ENCODE measurements at places on chromosomes 5 and 9.

- no peak for DNase-seq
Observed at GRCh38 chr9:100204796-100205195, 105.8 kb downstream of the INVS start.

- DNase-seq = no peak
Observed at GRCh38 chr9:312596-313320, 98.1 kb downstream of the DOCK8 start.

- DNase-seq = no peak
Observed at GRCh38 chr5:111252799-111253545, 28.8 kb downstream of the CAMK4 start.

- DNase-seq = no peak
Observed at GRCh38 chr9:22990349-22990748, 543.7 kb downstream of the DMRTA1 start.

- DNase-seq = no peak
Observed at GRCh38 chr5:97365163-97365845, 182.3 kb upstream of the RIOK2 start.

DNA sequence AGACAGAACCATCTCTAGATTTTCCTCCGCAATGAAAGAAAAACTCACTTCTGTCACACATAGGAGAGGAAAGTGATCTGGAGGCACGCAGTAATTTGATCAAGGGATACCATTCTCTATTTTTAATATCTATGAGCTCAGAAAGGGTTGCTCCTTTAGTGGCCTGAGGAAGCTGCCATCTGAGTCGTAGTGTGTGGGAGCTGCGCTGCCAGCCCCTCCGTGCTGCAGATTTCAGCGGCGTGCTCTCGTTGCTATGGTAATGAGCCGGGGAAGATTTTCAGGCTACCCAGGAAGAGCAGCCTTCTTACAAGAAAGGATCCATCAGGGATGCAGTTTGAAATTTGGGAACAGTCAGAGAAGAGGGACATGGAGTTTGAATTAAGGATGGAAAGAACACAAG is 17.1 kb upstream of the GOLM1 start:
- DNase-seq = no peak

- no peak for DNase-seq
Observed at GRCh38 chr9:76634356-76635054, 129.7 kb upstream of the PCA3 start.

DNA sequence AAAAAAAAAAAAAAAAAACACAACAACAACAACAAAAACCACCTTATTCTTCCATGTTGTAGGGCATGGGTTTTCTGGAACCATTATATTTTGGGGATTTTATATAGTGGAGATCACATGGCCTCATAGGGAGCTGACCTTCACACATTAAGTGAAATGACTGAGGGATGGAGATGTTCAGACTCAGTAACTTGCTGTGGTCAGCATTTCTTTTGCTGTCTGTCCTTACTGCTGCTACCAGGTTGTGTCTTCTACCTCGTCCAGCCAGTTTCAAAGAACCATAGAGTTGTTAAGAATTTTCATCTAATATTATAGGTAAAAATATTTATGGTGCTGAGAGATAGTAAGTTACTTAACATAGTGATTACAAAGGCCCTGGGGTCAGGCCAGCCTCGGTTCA is 107.6 kb downstream of the PDE8B start:
- no peak for DNase-seq

GRCh38 chr5:116380621-116381020 is 194.0 kb downstream of the SEMA6A start:
- DNase-seq = no peak

DNA sequence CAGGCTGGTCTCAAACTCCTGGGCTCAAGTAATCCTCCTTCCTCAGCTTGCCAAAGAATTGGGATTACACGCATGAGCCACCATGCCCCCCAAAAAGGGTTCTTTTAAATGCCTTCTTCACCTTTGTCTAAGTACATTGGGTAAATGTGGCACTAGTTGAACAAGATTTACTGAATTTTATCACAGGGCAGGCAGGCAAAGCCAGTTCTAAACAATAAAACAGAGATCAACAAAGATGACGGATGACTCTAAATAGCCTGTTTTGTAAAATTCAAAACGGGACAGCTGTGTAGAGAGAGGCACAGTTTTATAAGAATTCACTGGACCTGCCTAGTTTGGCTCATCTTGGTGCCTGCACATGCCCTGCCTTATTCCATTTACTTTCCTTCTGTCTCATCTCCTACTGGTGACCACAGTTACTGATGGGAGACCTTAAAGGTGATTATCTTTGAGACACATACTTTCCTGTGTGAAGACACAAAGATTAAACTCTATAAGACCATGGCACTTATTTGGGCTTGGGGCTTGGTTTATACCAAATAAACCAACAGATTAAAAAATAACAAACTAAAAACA is 149.6 kb upstream of the DMRT1 start:
- DNase-seq = no peak

GRCh38 chr5:87266914-87267573 is 639 bp upstream of the RASA1 start:
- DNase-seq = no peak

- no peak for DNase-seq
Observed at GRCh38 chr9:134706522-134706921, 64.9 kb downstream of the COL5A1 start.

- DNase-seq = peak; percentile 18
Observed at GRCh38 chr5:172005708-172006320, 624 bp downstream of the FBXW11 start.

GRCh38 chr9:7008411-7008810 is 250.6 kb downstream of the KDM4C start:
- no peak for DNase-seq

DNA sequence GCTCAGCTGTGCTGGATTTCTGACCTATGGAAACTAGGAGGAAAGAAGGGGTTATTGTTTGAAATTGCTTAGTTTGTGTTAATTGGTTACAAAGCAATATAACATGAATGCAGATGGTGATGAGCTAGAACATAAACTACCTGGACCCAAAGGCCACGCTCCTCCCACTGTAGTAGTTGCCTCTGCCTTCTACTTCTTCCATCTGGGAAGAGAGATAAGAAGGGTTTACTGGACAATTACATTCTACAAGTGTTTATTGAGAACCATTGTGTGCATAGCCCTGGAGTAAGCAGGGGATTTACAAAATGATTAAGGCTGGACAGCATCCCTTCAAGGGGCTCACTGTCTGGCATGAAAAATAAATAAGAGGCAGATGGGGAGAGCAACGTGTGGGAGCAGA is 355.3 kb upstream of the TRPC7 start:
- DNase-seq = no peak

DNA sequence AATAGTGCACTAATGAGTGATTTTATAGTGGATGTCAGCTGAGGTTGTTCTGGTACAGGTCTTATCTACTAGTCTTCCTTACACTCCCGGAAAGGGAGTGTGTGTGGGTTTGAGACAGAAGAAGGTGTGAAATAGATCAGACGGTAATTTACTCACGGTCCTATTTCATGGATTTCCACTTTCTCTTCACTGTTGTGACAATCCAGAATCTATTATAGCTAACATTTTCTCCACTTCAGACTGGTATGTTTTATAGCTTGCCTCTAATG is 7.0 kb upstream of the C9 start:
- DNase-seq = no peak

GRCh38 chr5:66710557-66711088 is 114.4 kb downstream of the MAST4 start:
- no peak for DNase-seq

DNA sequence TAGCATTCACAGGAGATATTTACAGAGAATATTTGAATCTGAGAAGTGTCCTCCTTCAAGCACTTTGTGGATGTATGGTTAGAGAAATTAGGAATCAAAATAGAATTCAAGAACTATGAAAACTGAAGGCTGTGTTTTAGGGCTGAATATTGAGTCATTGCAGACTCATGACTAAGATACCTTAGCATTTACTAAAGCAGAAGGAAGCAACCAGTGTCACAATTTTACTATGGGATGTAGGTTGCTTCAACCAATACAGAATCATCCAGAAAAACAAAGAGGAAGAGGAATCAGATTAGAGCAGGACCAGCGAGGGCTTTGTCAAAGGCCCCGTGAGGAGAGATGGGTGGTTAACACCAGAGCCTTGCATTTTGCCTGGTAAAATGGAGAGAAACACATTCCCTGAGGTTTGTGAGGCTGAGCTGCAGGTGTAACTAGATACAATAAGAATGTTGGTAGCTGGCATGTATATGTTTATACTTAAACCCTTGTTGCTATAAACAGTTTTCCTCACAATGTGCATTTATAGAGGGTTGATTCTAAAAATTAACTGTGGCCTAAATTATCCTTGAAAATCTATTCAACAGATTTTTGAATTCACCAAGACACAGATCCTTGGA is 518.1 kb downstream of the AGTPBP1 start:
- DNase-seq = no peak

- DNase-seq = no peak
Observed at GRCh38 chr9:134410835-134411217, 84.6 kb downstream of the RXRA start.

GRCh38 chr5:141902015-141902814 is 21.5 kb upstream of the DELE1 start:
- DNase-seq = no peak

DNA sequence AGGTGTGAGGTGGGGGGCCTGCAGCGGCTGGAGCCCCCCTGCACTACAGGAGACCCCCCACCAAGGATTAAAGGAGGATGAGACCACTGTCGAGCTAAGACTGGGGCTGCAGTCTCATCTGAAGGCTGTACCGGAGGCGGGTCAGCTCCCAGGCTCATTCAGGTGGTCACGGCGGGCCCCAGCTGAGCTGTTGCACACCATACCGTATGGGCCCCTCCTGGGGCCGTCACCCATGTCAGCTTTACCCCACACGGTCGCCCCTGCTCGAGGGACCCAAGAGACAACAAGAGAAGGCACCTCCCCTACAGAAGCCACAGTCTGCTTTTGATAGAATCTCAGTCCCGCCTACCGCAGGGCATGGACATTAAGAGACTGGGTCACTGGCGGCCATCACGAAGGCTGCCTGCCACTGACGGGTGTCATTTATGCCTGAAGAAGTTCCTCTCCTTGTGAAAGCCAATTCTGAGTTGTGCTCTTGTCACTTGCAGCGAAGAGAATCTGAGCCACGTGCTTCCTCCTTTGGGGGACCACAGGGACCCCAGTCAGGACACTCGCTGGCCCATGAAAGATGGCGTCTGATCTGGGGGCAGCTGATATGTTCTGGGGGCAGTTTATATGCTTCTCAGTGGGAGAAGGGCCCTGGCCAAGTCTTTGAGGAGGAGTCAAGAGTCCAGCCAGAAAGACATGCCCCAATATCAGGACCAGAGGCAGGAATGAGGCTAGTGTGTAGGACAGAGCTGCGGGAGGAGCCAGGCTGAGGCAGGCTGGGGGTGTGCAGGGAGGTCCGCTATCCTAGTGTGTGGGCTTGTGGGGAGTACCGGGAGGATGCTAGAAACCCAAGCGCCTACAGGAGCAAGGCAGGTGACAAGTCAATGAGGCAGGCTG is 102.4 kb downstream of the ZNF354C start:
- no peak for DNase-seq

DNA sequence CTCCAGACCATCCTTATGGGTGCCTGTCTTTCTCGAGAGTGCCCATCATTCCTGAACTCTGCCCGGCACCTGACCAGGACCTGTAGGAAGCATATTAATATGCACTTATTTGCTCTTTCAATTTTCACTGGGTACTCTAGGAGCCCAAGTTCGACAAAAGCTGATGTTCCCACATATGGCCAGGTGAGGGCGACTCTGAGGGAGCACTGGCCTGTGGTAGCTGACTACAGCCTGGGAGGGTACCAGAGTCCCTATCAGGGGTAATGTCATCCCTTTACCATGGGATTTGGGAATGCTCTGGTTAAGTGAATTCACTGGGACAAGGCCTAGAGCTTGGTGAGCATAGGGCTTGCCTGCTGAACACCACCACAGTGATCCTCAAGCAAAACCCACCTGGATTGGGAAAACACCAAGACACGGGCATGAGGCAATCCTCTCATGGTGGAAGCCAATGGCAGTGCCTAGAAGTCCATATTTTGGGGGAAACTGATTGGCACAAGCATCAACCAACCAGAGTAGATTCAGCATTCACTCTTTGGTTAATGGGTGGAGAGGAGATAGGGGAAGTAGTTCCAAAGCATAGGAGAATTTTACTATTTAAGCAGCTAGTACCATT is 112.2 kb downstream of the MTX3 start:
- peak; percentile 7 for DNase-seq

DNA sequence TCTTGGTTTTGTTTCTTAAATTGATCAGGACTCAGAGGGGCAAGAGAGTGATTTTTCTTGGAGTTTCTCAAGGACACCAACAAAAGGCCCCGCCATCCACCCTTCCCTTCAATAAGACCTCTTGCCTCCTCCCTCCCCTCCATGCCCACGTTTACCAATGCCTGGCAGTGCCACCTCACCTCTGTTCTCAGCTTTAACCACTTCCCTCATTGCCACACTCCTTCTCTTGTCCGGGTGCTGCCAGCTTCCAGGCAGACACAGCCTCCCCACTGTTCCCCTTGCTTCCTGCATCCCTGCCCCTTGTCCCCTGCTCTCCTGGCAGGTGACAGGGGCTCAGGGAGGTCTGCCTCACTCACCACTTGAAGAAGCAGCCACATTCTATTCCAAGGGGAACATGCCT is 90.8 kb downstream of the LHX2 start:
- no peak for DNase-seq

DNA sequence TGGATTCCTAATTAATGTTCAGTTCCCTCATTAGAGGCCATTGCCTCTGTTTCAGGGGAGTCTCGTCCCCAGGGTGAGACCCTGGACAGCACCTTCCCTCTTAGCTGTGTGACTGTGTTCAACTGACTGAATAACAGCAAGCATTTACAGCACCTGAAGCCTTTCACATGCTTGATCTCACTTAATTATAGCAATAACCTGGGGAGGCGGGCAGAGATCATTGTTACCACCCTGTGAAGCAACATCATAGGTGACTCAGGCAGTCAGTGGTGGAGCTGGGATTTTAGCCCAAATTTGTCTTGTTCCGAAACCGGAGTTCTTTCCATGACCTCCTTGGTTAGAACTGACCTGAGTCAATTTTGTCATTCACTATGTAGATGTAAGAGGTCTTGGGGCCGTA is 105.2 kb upstream of the RAD23B start:
- no peak for DNase-seq

GRCh38 chr5:81908044-81908443 is 63.8 kb upstream of the ATG10 start:
- DNase-seq = no peak

- no peak for DNase-seq
Observed at GRCh38 chr5:169411786-169412430, 111.0 kb upstream of the SLIT3 start.

DNA sequence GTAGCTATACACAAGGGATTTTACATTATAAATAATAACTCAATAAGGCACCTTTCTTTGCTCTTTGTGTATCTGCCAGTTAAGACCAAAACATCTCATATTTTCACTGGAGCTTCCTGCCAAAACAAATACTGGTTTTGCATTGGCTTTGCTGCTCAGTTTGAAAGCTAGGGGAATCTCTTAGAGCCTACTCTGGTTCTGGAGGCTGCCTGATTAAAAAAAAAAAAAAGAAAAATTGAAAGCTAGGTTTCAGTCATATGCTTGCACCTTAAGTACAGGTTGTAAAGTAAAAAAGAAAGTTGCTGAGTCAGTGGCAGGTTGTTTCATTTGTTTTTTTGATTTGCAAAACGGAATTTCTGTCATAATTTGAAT is 2.3 kb downstream of the DENND4C start:
- DNase-seq = peak; percentile 2

GRCh38 chr5:132224716-132225115 is 2.9 kb downstream of the P4HA2 start:
- no peak for DNase-seq

- no peak for DNase-seq
Observed at GRCh38 chr5:476102-476813, 33.3 kb downstream of the EXOC3 start.

Measured in CD4-positive, alpha-beta T cell treated with Interleukin-10 for 1 hour (primary cell).